ENCODE measurements at places on chromosomes 5 and 9.

GRCh38 chr5:493119-493701 lies 31.0 kb downstream of the SLC9A3 start:
- DNase-seq: no peak

- no peak for DNase-seq
Measured at GRCh38 chr5:159452480-159453167, 122.3 kb upstream of the IL12B start.

GRCh38 chr5:77407152-77407551 lies 85.0 kb downstream of the WDR41 start:
- DNase-seq: no peak

- no peak for DNase-seq
Measured at GRCh38 chr5:150774145-150774544, 4.4 kb upstream of the SMIM3 start.

- DNase-seq: no peak
Measured at GRCh38 chr9:92146610-92147009, 31.4 kb upstream of the SPTLC1 start.

- DNase-seq: no peak
Measured at GRCh38 chr5:135593141-135593540, 14.3 kb upstream of the CXCL14 start.

Data from thyroid gland (tissue), 4 donors.